ENCODE measurements at places on chromosomes 16 and 17.

DNA sequence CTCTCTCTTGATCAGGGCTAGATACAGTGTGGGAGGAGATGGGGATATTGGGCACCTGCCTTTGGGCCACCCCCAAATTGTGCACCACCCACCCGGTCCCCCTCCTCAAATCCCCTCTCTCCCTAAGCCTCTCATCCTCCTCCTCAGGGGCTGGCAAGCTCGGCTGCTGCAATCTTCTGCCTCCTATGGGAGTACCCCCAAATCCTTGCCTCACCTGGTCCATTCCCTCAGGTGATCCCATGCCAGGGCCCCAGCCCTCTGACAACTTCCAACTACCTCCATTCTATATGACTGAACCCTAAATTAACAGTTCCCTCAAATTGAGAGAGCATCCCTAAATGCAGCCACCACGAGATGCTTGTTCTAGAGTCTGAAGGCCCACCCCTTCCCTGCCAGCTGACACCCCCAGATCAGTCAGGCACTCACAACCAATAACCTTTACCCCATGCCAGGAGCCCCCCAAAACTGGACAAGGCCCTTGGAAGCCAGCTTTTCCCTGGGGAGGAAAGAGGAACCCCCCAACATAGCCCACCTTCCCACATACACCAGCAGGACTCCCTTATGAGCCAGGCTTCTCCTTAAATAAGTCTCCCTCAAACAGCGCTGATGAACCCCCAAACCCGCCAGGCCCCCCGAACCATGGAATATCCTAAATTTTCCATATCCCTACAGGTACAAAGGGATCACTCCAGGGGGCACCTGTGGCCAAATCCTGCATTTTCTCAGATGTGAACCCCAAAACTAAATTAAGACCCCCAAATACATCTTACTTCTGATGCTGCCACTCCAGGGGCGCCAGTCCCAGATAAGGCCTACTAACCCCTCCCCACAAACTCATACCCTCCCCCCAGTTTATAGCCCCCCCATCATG lies 3.2 kb downstream of the DLG4 start:
- DNase-seq: no peak

- no peak for DNase-seq
Measured at GRCh38 chr17:43601280-43602039, 55.3 kb upstream of the ETV4 start.

- no peak for DNase-seq
Measured at GRCh38 chr17:8726941-8727555, 17.6 kb downstream of the CCDC42 start.

GRCh38 chr16:12341423-12341822 lies 364.9 kb downstream of the SNX29 start:
- DNase-seq: peak; percentile 54

DNA sequence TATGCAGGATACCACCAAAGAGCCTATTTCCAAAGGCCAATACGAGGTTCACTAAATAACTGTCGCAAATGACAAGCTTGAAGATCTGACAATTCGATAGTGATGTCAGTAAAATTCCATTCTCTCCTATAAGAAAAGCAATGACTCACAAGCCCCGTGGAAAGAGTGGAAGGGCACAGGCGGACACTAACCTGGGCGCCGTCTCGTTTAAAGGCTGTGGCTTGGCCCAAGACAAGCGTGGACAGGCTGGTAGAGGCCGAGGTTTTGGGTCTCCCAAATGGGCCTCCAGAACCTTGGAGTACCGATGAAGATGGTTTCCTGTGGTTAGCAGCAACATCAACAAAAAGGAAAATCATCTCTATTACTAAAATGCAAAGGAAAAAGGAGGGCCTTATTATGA lies 16.5 kb upstream of the SLC38A8 start:
- no peak for DNase-seq

DNA sequence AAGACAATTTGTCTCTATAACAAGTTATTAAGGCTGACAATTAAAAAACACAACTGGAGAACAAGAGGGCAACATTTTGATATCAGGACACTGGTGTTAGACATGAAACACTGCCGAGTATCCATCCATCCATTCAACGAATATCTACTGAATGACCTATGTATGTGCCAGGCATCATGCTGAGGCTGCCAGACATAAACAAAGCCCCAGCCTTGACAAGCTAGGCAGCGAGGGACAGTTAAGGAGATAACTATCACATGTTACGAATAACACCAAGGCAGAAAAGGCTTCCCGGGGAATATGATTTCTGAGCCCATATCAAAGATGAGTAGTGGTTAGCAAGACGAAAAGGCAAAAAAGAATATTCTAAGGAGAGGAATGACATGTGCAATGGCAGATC lies 12.1 kb downstream of the HEATR6 start:
- no peak for DNase-seq

GRCh38 chr16:17311333-17312093 lies 159.2 kb downstream of the XYLT1 start:
- DNase-seq: no peak

GRCh38 chr16:69324585-69325253 lies 5.7 kb downstream of the PDF start:
- no peak for DNase-seq

DNA sequence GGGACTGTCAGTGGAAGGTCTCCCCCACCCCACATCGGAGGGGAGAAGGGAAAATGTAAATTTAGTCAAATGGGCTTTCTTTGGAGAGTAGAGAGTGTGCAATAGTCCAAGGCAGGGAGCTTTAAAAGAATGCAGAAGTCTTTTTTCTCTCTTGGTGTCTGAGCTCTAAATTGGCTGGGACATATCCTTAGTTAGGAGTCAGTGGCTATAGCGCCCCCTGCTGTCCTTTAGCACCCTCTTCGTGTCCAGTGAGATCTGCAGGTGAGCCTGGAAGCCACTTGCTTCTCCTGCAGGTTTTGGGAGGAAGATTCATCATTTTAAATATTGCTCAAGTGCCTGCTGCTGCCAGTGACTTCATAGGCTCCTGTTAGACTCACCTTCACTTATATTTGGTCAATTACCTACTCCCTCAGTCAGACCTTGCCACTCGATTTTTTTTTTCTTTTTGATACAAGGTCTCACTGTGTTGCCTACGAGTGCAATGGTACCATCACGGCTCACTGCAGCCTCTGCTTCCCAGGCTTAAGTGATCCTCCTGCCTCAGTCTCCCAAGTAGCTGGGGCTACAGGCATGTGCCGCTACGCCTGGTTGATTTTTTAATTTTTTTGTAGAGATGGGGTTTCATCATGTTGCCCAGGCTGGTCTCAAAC lies 174.8 kb downstream of the PRKCB start:
- DNase-seq: peak; percentile 61

DNA sequence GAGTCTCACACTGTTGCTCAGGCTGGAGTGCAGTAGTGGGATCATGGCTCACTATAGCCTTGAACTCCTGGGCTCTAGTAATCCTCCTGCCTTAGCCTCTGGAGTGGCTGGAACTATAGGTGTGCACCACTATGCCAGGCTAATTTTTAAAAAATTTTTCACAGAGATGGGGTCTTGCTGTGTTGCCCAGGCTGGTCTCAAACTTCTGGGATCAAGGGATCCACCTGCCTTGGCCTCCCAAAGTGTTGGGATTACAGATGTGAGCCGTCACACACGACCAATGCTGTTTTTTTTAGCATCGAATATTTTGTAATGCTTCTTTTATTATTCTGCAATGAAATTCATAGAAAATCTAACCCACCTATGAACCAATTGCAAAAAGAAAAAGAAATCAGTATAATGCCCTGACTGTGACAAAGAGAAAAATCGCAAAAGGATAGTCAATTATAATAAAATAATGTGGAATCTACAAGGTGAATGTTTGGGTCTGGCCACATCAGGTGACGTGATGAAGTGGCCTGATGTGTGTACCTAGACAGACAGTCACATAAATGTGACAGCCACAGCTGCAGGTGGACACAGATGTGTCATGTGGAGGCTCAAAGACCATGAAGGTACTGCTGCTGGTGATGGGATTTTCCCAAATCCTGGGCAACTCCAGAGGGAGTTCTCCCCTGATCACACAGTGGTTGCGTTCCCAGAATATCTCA lies 33.6 kb upstream of the ZCCHC14 start:
- no peak for DNase-seq

GRCh38 chr16:6190776-6191175 lies 1093.2 kb upstream of the EEF2KMT start:
- DNase-seq: no peak

Data from RKO (cell line).